COLO829 (cell line): ENCODE measurements at places on chromosomes 16 and 17.
A peak's percentile ranks its signal among the peaks of the same experiment; 100 is the strongest.

- no peak for DNase-seq
Measured at GRCh38 chr17:34991606-34992005, 11.3 kb downstream of the LIG3 start.

DNA sequence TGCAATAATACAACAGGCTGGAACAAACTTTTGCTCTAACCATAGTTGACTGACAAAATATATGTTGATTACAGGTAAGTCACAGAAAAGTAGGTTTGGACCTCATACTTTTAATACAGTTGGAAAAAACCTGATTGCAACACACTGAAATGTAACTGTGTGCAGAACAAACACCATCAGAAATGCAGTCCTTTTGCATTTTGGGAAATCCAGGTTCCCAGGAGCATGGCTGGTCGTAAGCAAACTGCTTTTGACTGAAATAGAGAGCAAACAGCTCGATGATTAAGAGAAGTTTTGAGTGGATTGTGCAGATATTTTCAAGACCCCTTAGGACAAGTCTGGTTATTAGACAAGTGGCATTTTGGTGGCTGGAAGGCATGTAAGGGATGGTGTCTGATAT, 8.0 kb downstream of the IGF2BP1 start:
- DNase-seq = no peak

GRCh38 chr17:49402706-49403105, 12.0 kb downstream of the PHB1 start:
- no peak for DNase-seq

DNA sequence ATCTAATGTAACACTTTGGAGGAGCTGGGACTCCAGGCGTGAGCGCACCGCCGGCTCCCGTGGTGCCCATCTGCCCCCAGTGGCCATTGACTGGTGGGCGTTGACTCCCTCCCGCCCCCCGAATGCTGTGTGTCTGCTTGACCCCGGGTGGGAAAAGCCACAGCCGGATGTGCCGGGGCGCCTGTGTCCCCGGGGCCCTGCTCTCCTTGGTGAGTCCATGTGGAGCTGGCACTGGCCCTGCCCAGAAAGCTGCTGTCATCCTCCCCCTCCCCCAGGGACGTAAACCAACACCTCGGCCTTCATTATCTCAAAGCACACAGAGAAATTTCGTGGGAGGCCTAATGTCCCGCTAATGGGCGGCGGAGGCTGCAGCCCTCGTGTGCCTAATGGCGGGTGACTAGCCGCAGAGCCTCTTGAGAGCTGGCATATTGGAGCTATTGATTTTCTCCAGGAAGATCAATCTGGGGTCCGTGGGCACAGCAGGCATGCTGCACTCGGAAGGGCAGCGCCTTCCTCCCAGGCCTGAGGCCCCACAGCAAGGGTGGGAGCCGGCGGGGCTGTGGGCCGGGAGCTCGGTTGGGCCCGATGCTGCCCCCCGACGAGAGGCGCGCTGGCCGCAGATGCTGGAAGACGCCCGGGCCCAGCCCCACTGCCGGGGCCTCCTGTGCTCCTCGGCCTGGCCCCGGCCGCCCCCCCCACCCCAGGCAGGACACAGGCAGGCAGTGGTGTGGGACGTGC, 4.0 kb upstream of the PERCC1 start:
- no peak for DNase-seq

GRCh38 chr17:19334331-19334730, 28.2 kb downstream of the B9D1 start:
- no peak for DNase-seq

DNA sequence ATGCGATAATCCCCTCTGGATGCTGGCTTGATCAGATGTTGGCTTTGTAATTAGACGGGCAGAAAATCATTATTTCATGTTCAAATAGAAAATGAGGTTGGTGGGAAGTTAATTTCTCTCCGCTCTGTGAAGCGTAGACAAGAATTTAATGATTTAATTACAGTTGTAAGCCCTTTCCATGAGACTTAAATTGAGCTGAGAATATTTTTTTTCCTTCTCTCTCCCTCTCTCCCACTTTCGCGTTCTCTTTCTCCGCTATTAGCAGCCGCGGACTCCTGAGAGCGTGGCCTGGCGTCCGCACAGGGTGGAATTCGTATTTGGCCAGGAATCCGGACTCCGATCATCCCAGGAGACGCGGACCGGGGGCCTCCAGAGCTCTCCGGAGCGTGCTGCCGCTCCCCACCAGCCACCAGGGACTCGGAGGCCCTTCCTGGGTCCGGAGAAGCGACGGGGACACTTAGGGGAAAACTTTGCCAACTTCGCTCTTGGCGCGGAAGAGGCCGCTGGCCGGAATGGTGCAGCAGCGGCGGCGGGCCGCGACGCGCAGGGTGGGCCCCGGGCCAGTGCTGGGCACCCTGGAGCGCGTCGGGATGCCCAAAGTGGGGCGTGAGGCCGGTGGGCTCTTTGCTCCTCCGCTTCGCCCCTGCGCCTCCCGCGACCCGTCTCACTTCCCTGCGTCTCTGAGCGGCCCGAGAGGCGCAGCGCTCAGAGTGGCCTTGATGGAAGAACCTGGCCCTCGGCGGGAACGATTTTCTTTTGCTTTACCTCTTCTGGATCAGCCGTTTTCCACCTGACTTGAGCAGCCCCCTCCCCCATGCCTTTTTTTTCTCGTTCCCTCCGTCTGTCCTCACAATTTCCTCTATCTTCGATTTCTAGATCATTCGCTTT, 3.6 kb upstream of the IRX3 start:
- DNase-seq = no peak

GRCh38 chr17:74623693-74624093, at the start of gene CD300E:
TSS of gene CD300E (minus strand) at chr17:74623738. CDS start at chr17:74623621, 117 bp downstream.
- DNase-seq = no peak

GRCh38 chr17:77231076-77231871, 90.5 kb downstream of the SEC14L1 start:
- no peak for DNase-seq

DNA sequence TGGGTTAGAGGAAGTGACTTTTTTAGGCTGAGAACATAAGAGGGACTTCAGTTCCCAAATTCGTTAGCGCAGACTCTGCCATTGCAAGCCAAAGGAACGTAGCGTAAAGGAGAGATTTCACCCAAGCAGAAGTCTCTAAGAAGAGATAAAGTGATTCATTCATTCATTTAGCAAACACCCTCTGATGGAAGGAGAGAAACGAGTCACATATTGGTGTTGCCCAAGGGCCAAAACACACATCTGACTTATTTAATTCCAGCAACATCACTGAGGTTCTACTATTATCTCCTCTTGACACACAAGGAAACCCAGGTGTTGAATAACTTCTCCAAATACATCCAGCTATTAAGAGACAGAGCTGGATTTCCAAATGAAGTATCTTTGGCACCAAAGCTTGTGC, 85.7 kb upstream of the CACNG3 start:
- DNase-seq = no peak

DNA sequence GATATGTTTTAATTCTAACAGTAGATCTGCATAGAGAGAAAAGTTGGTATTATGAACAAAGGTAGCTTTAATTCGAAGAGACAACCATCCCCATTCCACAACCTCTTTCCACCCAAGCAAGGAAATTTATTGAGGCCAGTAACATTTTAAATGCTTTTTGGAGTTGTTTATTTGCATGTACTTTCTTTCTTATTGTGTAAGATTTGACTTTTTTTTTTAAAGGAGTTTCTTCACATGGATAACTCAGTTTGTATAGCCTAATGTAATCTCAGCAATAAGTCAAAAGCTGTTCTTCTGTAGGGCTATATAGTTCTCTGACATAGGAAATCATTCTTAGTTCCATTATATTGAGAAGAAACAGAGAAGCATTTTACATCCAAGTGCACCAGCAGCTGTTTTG, 163.3 kb downstream of the PRKCA start:
- no peak for DNase-seq

GRCh38 chr16:85603203-85603755, 9.8 kb upstream of the GSE1 start:
- DNase-seq = no peak

- no peak for DNase-seq
Measured at GRCh38 chr17:63042256-63042812, 76.3 kb downstream of the TANC2 start.

DNA sequence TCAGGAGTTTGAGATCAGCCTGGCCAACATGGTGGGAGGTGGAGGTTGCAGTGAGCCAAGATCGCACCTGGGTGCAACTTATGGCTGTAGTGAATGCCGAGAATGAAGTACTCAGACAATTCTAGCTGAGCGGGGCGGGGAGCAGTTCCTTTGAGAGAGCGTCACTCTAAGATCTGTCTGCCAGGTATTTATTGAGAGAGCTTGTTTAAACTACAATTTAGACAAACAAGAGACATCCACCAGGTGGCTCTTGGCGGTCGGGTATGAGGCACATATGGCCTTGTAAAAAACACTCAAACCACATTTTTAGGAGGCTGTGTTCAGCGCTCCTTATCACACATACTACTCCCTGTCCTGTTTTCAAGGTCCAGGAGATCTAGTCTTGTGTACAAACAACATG, 40.6 kb upstream of the CDH1 start:
- DNase-seq = no peak

GRCh38 chr17:32020943-32021614, 13.9 kb downstream of the LRRC37B start:
- DNase-seq = no peak

DNA sequence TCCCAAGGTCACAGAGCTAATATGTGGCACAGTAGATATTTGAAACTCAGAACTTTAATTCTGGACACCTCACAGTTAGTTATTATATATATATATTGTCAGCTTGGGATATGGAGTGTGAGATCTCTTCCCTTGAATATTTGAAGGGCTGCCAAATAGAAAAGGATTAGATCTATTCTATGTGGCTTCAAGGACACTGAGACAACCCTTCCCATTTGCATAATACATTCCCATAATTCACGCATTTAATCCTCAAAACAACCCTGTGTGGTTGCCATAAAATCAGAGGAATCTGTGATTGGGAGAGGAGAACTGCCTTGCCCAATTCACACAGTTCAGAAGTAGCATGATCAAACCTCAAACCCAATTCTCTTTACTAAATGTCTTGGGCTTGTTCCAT, 365.8 kb upstream of the DYNLRB2 start:
- no peak for DNase-seq

GRCh38 chr17:38605411-38605840, 326 bp downstream of the SRCIN1 start:
- DNase-seq = no peak

GRCh38 chr17:82305727-82306300, 11.6 kb downstream of the CD7 start:
- no peak for DNase-seq

- DNase-seq = no peak
Measured at GRCh38 chr17:11506635-11507034, 91.6 kb upstream of the DNAH9 start.

DNA sequence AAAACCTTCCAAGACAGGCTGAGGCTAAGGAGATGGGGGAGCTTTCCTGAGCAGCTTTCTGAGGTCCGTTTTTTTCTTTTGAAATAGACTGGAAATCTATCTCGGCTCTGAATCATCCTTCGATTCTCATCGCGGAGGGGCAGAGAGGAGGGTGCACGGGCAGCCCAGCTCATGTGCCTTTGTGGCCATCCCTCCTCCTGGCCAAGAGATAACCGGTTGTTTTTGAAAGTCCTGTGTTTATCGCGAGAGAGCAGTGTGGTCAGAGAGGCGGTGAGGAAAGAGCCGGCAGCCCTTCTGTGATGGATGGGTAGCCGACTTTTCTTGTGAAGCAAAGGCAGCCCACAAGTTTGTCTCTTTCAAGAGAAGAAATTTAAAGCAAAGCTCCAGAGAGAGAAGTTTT, 191.6 kb downstream of the CCDC182 start:
- no peak for DNase-seq

GRCh38 chr16:263944-264343, 11.8 kb downstream of the RGS11 start:
- no peak for DNase-seq

DNA sequence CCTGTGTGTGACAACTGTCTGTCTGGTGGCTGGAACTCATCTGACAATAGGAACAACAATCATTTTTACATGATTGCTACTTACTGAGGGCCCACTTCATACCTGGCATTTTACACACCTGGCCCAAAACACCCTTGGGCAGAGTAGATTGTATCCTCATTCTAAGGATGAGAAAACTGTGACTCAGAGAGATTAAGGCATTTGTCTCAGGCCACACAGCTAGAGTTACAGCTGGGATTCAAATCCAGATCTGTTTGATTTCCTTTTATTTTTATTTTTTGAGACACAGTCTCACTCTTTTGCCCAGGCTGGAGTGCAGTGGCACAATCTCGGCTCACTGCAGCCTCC, 242.1 kb downstream of the XYLT1 start:
- DNase-seq = no peak

DNA sequence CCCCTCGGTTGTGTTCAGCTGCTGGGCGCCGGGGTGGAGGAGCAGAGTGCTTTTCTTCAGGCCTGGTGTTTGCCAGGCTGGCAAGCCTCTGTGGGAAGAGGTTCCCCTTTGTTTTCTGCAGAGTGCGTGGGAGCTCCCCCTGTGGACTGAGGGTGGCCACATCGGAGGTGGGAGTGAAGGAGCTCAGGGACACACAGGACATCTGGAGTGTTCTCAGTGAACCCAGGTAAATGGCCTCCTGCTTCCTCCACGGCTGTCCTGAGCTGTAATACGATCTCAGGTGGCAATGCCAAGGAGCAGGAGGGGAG, 39.2 kb upstream of the IRF8 start:
- no peak for DNase-seq

DNA sequence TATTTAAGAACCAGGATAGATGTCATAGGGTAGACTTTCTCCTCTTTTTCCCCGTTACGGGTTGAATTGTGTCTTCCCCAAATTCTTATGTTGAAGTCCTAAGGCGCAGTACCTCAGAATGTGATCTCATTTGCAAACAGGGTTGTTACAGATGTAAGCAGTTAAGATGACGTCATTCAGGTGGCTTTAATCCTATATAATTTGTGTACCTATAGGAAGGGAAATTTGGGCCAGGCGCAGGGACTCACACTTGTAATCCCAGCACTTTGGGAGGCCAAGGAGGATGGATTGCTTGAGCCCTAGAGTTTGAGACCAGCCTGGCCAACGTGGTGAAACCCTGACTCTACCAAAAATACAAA, 99.5 kb upstream of the DHX40 start:
- no peak for DNase-seq

DNA sequence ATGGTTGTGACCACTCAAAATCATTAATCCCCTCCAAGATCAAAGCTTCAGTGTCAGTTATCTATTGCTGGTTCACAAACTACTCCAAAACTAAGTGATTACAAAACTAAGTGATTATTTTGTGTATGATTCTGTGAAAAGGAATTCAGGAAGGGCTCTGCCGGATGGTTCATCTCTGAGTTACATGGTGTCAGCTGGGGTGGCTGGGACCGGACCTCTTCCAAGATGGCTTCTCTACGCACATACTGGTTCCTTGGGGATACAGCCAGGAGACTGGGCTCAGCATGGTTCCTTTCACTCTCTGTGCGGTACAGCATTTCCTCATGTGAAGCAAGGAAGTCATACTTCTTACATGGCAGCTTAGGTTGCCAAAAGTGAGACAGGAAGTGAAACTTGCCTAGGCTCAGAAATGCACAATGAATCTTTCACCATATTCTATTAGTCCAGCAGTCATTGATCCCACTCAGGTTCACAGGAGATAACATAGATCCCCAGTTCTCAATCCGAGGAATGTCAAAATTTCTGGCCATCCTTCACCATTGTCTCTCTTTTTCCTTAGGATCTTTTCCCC, 97.9 kb upstream of the IRX6 start:
- DNase-seq = no peak

GRCh38 chr16:57935904-57936303, 35.0 kb downstream of the CNGB1 start:
- DNase-seq = no peak

- DNase-seq = peak; percentile 76
Measured at GRCh38 chr16:67884-68789, 4.3 kb downstream of the RHBDF1 start.

GRCh38 chr16:19269098-19269497, 16.4 kb upstream of the CLEC19A start:
- no peak for DNase-seq

GRCh38 chr17:82913304-82914043, 73.7 kb upstream of the ZNF750 start:
- no peak for DNase-seq
